Psoas muscle (tissue), 8 donors: ENCODE measurements at places on chromosomes 3 and 15. TPM values are rescaled to one million over a fixed set of nuclear protein-coding genes. Genes with fewer than 3 reads are reported as not detected.

DNA sequence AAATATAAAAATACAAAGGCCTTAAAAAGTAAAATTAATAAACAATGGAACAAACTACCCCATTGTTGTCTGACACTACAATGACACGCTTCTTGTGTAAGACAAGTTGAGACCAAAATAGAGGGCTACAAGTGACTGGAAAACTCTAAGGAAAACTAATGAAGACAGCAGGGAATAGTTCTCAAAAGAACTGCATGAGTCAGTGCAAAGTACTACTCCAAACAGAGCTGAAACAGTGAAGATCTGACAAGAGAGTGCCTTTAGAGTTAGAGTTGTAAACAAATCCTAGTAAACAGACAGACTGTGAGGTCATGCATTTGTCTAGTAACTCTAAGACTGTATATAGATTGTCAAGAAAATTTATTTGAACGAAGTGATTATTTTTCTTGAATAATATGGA lies 233.9 kb downstream of the BBX start:
- DNase-seq: no peak

DNA sequence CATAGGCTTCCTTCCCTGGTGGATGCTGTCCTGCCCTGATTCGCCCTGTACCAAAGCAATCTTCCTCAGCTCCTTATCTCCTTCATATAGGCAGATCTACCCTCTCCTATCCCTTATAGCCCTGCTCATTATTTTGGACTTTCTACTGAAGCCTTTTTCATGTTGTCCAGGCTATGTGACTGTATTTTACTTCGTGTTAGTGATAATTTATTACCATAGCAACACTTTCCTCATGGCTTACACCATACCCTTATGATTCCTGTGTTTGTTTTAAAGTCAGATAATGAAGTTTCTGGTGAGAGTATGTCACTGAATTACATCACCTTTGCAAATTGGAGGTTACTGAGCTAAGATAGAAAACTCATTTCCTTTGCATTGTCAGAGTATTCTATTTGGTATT lies 352.6 kb downstream of the NLGN1 start:
- DNase-seq: no peak

DNA sequence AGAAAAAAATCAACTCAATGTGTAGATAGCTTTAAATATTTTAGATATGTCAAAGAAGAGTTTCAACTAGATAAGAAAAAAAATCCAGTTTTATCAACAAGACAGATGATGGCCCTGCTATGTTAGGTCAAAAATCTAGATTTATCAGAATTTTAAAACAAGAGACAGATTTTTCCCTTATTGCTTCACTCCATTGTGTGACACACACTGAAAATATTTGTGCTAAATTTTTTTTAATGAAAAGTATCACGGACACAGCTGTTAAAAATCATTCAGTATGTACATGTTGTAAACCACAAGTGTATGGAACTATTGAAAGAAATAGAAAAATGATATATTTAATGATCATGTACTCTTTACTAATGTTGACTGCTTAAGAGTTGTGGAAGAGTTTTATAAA lies 43.6 kb downstream of the FOXB1 start:
- DNase-seq: no peak

DNA sequence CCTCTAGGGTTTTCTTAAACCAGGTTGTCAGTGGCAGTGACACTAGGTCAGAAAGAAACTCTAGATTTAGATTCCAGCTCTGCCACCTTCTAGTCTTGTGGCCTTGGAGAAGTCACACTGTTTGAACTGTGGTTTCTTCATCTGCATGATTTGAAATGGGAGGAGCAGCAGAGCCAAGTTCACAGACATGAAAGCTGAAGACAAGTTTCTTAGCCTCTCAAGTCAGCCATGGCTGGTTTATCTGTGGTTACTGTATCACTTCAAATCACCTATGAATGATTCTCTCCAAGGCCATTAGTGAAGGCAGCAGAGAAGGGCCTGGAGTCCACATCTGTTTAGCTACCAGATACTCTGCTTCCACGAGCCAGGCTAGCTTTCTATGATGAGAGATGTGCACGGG lies 15.6 kb downstream of the CLEC3B start:
- no peak for DNase-seq

- DNase-seq: no peak
Observed at GRCh38 chr3:195451373-195452015, 8.7 kb upstream of the ACAP2 start.

GRCh38 chr3:186181901-186182300 lies 73.0 kb upstream of the ETV5 start:
- no peak for DNase-seq

GRCh38 chr3:149534671-149535332 lies 60.3 kb downstream of the TM4SF4 start:
- no peak for DNase-seq

DNA sequence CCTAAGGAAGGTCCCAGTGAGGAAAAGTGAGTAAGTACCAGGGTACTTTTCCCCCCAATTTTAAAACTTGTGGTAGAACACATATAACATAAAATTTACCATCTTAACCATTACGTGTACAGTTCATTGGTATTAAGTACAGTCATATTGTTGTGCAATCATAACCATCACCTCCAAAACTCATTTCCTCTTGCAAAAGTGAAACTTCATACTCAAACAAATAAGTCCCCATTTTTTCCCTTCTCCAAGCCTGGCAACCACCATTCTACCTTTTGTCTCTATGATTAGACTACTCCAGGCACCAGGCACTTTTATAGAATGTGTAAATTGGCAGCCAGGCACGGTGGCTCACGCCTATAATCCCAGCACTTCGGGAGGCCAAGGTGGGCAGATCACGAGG lies 12.2 kb downstream of the PRC1 start:
- no peak for DNase-seq

GRCh38 chr15:62280625-62281024 lies 115.5 kb upstream of the C2CD4B start:
- DNase-seq: no peak

- DNase-seq: no peak
Observed at GRCh38 chr3:169286214-169286613, 377.3 kb downstream of the MECOM start.

DNA sequence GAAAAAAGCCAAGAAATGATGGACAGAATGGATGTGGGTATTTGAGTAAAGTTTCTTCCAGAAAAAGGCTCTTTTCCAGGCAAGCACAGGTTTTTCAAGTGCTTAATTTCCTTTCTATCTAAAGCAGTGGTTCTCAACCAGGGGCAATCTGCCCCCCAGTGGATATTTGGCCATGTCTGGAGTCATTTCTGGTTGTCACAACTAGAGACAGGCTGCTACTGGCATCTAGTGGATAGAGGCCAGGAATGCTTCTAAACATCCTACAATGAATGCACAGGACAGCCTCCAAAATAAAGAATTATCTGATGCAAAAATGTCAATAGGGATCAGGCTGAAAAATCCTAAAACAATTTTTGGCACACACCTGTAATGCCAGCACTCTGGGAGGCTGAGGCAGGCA lies 23.9 kb downstream of the SEC22C start:
- no peak for DNase-seq

- DNase-seq: no peak
Observed at GRCh38 chr15:79815468-79815867, 81.3 kb downstream of the MTHFS start.

GRCh38 chr15:29377161-29377560 lies 107.5 kb upstream of the NSMCE3 start:
- no peak for DNase-seq

GRCh38 chr15:96362755-96363651 lies 32.5 kb downstream of the NR2F2 start:
- DNase-seq: no peak

- no peak for DNase-seq
Observed at GRCh38 chr3:109045271-109046040, 72.5 kb downstream of the MORC1 start.

GRCh38 chr3:89494734-89495133 lies 387.3 kb downstream of the EPHA3 start:
- no peak for DNase-seq

GRCh38 chr3:69541711-69542088 lies 155.8 kb upstream of the FRMD4B start:
- peak; percentile 20 for DNase-seq

DNA sequence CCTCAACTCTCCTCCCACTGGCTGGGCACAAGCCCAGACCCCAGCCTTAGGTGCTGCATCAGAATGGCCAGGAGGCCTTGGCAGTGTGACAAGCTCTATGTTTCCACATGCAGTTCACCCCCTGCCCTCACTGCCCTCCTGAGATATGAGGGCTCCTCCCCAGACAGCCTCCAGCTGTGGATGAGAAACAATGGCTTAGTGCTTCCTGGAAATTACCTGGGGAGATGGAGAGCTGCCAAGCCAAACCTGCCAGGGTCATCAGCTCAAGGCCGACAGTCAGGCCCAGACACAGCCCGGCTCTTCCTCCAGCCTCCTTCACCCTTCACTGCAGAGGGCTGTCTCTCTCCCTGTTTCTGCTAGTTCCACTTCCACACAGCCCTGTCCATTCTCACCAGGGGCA lies 76.3 kb downstream of the MYLK start:
- no peak for DNase-seq

- DNase-seq: no peak
Observed at GRCh38 chr3:115084686-115085085, 62.4 kb downstream of the ZBTB20 start.

DNA sequence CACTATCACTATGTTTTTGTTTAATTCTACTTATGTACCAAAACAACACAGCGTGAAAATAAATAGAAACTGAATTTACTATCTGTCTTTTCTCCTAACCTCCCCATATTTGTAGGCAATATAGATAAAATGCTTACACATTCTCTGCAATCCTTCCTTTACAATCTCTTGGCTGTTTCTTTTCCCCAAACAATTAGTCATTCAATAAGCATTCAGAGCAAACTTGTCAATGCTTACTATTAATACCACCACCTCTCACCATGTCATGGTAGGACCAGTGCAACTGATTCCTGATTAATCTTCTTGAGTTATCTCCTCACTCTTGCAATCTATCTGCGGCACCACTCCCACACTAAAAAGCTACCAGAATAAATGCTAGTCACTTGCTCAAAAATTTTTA lies 74.0 kb upstream of the TTBK2 start:
- DNase-seq: no peak

GRCh38 chr3:11591391-11592282 lies 52.1 kb downstream of the VGLL4 start:
- DNase-seq: no peak

Gene HYAL1
- total RNA-seq: 8.5 TPM

Gene TEX55
- not detected for total RNA-seq

Gene CKMT1B
- not detected for total RNA-seq

Gene SEMA3G
- 6.0 TPM for total RNA-seq

Gene KLHL6
- total RNA-seq: 1.3 TPM

Gene SERPINI2
- not detected for total RNA-seq

Gene ASB14
- total RNA-seq: 5.0 TPM

Gene TMEM212
- total RNA-seq: not detected

Gene C15orf62
- total RNA-seq: not detected

Gene SLC6A11
- total RNA-seq: not detected

Gene OIP5
- total RNA-seq: 5.4 TPM

Gene VPS13C
- 34.1 TPM for total RNA-seq
